Panc1 (cell line): ENCODE measurements at places on chromosomes 6 and 20. TPM values are rescaled to one million over a fixed set of nuclear protein-coding genes. Genes with fewer than 3 reads are reported as not detected.

Gene ARG1
- total RNA-seq: not detected

Gene SNAP25
- 0.69 TPM for total RNA-seq

Gene CDKAL1
- 14.5 TPM for total RNA-seq

Gene SLC44A4
- 2.7 TPM for total RNA-seq

Gene NFS1
- total RNA-seq: 44.9 TPM

Gene FILIP1
- 0.26 TPM for total RNA-seq

Gene C6orf58
- not detected for total RNA-seq

Gene ANKEF1
- 6.3 TPM for total RNA-seq

Gene SLC24A3
- not detected for total RNA-seq

Gene SMOC2
- total RNA-seq: 0.13 TPM

Gene BIRC7
- 9.0 TPM for total RNA-seq

Gene GUCA1A
- total RNA-seq: not detected

Gene FAXC
- 9.0 TPM for total RNA-seq

Gene CTAGE9
- total RNA-seq: 0.15 TPM

Gene PRND
- total RNA-seq: not detected

Gene PI16
- not detected for total RNA-seq

Gene GNAS-AS1
- not detected for total RNA-seq

Gene KDM1B
- total RNA-seq: 27.1 TPM

Gene ADGB
- total RNA-seq: not detected

Gene TUBB2B
- total RNA-seq: 22.7 TPM

Gene NCR2
- total RNA-seq: not detected

Gene RAB23
- total RNA-seq: 25.5 TPM

Gene SERPINB6
- 131 TPM for total RNA-seq

Gene ZNF341
- 7.7 TPM for total RNA-seq

Gene RSPO4
- 0.54 TPM for total RNA-seq

Gene CBFA2T2
- total RNA-seq: 16.3 TPM

Gene MDFI
- total RNA-seq: 0.54 TPM

Gene PI3
- not detected for total RNA-seq

Gene FAM210B
- 10.8 TPM for total RNA-seq

Gene PPARD
- 14.4 TPM for total RNA-seq

Gene ULBP2
- 0.69 TPM for total RNA-seq

Gene COL11A2
- total RNA-seq: 0.57 TPM

Gene TSPYL4
- 7.6 TPM for total RNA-seq

Gene WFDC10B
- total RNA-seq: not detected

Gene DZANK1
- total RNA-seq: 3.0 TPM

Gene XKR7
- total RNA-seq: 6.2 TPM

Gene TP53TG5
- not detected for total RNA-seq

Gene TSHZ2
- total RNA-seq: 0.36 TPM

Gene TNNC2
- total RNA-seq: 0.26 TPM

Gene ATXN1
- 67.1 TPM for total RNA-seq

Gene VIP
- total RNA-seq: not detected

Gene FAM184A
- 8.7 TPM for total RNA-seq

Gene ERGIC3
- 265 TPM for total RNA-seq

Gene LHFPL5
- total RNA-seq: not detected

Gene STX11
- 3.2 TPM for total RNA-seq

Gene DCBLD1
- 29.0 TPM for total RNA-seq

Gene SLC17A9
- total RNA-seq: 0.28 TPM

Gene RBPJL
- total RNA-seq: 0.18 TPM

Gene ABHD16B
- total RNA-seq: not detected

Gene PSMA7
- 402 TPM for total RNA-seq

Gene CALHM4
- total RNA-seq: not detected

Gene DEFB129
- total RNA-seq: not detected

Gene PPIL4
- 19.9 TPM for total RNA-seq

Gene PTPRT
- not detected for total RNA-seq

Gene SLC32A1
- total RNA-seq: not detected
